Stimulated activated naive CD8-positive, alpha-beta T cell treated with anti-CD3 and anti-CD28 coated beads, Interleukin-15, Interleukin-2, amounts not matched to agents 100 U/mL and 50 U/mL, for 24 hours (primary cell): ENCODE measurements at places on chromosomes 5 and 9.

DNA sequence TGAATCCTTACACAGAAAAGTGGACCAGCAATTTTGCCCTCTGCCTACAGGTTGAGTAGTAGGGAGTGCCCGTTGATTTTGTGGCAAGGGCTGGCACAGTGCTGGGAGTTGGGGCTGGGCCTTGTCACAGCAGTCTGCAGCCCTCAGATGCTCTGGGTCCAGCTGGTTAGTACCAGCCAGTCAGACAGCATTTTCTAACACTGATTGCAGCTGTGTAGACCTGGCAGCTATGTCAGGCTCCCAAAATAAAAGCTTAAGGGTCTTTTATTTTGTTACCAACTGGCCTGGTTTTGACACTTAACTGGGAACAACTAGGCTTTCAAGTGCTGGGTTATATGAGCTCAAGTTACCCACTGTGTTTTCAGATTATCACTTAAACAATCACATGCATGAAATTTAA lies 57.7 kb downstream of the MAT2B start:
- no peak for DNase-seq

GRCh38 chr5:143235423-143235822 lies 168.1 kb downstream of the NR3C1 start:
- DNase-seq, result no peak

DNA sequence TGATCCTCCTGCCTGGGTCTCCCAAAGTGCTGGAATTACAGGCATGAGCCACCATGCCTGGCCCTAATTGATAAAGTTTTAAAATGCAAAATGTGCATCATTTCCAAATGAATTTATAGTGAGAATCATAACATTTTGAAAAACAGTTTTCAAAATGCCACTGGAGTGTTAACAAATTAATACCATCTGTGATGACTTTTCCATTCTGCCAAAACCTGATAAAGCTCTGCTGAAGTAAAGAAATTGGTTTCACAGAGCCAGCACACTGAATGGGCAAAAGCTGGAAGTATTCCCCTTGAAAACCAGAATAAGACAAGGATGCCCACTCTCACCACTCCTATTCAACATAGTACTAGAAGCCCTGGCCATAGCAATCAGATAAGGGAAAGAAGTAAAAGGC lies 89.6 kb downstream of the MUSK start:
- DNase-seq, result no peak

DNA sequence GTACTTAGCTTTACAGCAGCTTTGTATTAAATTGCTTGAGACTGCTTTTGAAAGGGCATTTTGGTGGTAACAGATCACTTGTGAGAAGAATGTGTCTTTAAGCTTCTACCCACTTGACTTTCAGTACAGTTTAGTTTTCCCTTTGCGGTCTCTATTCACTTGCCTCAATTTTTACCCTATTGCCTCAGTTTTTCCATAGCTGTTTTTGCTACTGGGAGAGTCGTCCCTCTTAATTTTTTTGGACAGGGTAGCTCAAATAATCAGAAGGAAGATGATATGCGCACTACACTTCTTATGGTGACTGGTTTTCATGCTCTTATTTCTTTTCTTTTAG lies 18.8 kb downstream of the UGCG start:
- no peak for DNase-seq

DNA sequence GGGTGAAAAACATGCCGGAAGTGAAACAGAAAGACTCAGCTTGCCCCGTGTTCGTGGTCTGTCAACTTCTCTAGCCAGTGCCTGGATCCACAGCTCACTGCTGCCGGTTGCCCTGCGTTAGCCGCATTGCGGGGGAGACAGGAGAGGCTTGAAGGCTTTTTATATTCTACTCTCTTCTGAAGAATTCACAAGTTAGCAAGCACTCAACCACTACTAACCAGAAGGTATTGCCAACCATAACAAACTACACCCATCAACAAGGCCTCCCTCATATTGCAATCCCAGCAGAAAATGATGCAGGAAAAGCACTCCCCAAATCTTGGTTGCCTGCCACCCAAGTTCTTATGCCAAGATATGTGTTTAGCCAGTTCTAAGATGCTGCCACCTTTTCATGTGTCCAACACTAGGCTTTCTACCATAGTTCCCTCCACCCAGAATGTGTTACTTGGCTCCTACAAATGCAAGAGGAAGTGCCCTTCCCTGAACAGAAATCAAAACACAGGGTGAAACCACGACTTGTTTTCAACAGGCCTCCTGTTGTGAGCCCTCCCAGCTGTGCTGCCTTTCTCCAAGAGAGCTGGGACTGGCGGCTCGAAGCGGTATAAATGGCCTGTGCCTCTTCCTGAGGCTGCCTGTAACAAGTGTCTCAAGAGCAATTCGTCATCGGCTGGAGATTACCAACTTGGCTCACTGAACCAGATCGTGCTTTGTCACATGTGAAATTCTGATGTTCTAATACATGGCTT lies 129.0 kb downstream of the SNX18 start:
- DNase-seq, result peak; percentile 76

DNA sequence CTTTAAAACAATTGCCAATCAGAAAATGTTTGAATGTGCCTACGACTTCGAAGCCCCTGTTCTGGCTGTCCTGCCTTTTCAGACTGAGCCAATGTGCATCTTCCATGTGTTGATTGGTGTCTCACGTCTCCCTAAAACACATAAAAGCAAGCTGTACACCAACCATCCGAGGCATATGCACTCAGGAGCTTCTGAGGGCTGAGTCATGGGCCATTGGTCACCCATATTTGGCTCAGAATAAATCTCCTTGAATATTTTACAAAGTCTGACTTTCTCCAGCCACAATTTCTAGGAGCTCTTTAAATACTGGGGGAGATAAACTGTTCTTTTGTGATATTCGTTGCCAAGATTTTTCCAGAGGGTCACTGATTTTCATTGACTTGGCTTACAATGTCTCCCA lies 53.9 kb downstream of the C9orf57 start:
- no peak for DNase-seq

DNA sequence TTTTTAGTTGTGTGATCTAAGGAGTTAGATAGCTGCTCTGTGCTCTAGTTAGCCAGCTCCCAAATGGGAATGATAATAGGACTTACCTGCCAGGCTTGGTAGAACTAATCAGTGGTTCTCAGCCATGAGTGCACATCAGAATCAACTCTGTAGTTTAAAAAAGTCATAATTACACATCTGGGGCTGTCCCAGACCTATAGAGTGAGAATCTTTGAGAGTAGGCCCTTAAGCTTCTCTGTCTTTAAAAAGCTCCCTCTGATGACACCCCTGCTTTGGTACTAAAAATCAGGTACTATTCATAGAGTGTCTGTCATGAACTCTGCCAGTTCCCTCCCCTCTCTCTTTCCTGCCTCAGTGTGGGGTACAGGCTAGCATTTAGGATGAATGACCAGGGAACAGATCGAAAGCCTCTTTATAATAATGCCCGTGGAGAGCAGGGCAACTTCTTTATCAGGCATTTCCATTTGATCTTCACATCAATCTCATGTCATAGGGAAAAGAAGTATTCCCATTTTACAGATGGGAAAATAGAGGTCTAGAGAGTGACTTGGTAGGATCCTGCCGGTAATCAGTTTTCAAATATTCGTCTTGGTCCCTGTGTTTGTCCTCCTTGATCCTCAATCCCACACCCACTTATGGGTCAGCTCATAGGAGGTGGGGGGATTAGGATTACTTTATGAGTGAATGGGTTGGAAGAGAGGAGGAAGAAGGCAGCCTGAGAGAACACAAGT lies 15.3 kb downstream of the PPARGC1B start:
- DNase-seq, result no peak

GRCh38 chr9:108149326-108149725 lies 659.8 kb upstream of the KLF4 start:
- DNase-seq, result no peak

- no peak for DNase-seq
These were observed 51.4 kb upstream of the CAST start for GRCh38 chr5:96610747-96611146.

- DNase-seq, result no peak
These were observed 11.8 kb downstream of the RBM18 start for GRCh38 chr9:122252796-122253195.
